ENCODE measurements at places on chromosomes 7 and 10.

- peak; percentile 71 for DNase-seq
Measured at GRCh38 chr10:59880971-59881510, 25.3 kb downstream of the CCDC6 start.

- DNase-seq: peak; percentile 10
Measured at GRCh38 chr7:149714910-149715471, 58.4 kb downstream of the ZNF467 start.

GRCh38 chr10:93386631-93387369 is 95.3 kb downstream of the MYOF start:
- DNase-seq: no peak

GRCh38 chr10:1199897-1200721 is 143.9 kb downstream of the WDR37 start:
- DNase-seq: no peak

- DNase-seq: no peak
Measured at GRCh38 chr7:151059367-151060112, at the start of gene SLC4A2. TSS of gene SLC4A2 (plus strand) at chr7:151059589. CDS start at chr7:151061988, 2,399 bp downstream.

Data from stimulated activated CD4-positive, alpha-beta T cell treated with anti-CD3 and anti-CD28 coated beads, Interleukin-15, amount 100 ng/mL, for 48 hours (primary cell).